ENCODE measurements at places on chromosomes 1 and 21.

- no peak overlapping the region for H3K4me3 ChIP-seq
- no peaks in the 10 kb centered on the region for H3K4me1 ChIP-seq
- no peak for DNase-seq
- no peaks in the 10 kb centered on the region for H3K27me3 ChIP-seq
- H3K27ac ChIP-seq = no peak overlapping the region
- H3K36me3 ChIP-seq = no peaks in the 10 kb centered on the region
Observed at GRCh38 chr1:98296681-98297080, 364.8 kb upstream of the SNX7 start.

- no peak overlapping the region for H3K4me3 ChIP-seq
- DNase-seq = no peak
- H3K27ac ChIP-seq = no peak overlapping the region
- peaks cover 50% of the 10 kb centered on the region for H3K27me3 ChIP-seq
- peaks cover 12% of the 10 kb centered on the region for H3K4me1 ChIP-seq
- H3K36me3 ChIP-seq = peaks cover 3% of the 10 kb centered on the region
Observed at GRCh38 chr1:20681999-20682398, 20.8 kb upstream of the DDOST start.

DNA sequence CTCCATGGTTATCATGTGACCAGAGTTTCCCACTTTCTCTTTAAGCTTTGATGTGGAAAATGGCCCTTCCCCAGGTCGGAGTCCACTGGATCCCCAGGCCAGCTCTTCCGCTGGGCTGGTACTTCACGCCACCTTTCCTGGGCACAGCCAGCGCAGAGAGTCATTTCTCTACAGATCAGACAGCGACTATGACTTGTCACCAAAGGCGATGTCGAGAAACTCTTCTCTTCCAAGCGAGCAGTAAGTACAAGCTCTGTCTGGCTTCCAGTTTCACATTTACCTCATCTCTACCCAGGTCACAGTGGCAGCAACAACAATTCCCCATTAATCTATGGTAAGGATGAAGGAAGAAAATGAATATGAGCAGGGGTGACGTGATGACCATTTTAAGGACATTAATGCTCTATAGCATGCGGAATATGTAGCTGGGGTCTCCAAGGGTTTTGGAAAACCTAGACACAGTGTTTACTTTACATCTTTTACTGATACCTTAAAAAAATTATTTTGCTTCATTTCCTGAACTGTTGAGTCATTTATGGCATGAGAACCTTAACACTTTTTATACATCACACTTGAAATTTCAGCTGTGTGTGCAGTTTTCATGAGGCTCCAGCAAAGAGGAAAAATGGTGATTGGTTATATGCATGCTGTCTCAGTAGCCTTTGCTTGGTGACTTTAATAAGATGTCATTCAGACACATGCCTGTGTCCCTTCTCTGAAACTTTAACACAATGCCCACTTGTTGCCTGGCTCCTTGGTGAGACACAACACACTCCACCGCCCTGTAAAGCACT is 286.3 kb upstream of the SGIP1 start:
- DNase-seq = peak; percentile 29
- H3K4me1 ChIP-seq = peaks cover 34% of the 10 kb centered on the region
- H3K27me3 ChIP-seq = no peaks in the 10 kb centered on the region
- no peaks in the 10 kb centered on the region for H3K36me3 ChIP-seq
- H3K4me3 ChIP-seq = peak overlapping the region; percentile 58
- H3K27ac ChIP-seq = peak overlapping the region; percentile 75

GRCh38 chr1:166924823-166925541 is 48.9 kb upstream of the TADA1 start:
- peaks cover 21% of the 10 kb centered on the region for H3K27me3 ChIP-seq
- H3K4me3 ChIP-seq = no peak overlapping the region

DNA sequence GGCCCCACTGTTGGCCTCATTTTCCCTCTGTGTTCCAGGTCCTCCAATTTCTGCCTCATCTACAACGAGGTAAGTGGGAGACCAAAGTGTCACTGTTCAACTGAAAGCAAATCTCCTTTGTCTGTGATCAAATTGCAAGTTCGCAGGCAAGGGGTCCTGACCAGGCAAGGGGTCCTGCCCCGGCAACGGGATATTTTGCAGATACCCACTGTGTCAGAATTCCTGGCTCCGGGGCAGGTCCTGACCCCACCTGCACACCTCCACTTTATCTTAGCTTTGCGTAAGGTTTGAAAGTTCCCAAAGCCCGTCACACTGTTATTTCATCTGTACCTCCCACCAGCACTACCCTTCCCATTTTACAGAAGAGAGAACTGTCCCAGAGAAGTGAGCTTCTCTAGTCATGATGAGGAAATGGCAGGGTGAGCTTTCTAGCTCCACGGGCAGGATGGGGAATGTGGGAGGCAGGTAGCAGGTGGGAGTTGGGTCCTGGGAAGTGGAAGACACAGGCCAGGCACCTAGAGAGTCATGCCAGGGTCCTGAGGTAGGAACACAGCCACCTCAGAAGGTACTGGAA is 32.0 kb upstream of the CSF1 start:
- DNase-seq = no peak
- H3K4me1 ChIP-seq = peaks cover 15% of the 10 kb centered on the region
- no peaks in the 10 kb centered on the region for H3K36me3 ChIP-seq

DNA sequence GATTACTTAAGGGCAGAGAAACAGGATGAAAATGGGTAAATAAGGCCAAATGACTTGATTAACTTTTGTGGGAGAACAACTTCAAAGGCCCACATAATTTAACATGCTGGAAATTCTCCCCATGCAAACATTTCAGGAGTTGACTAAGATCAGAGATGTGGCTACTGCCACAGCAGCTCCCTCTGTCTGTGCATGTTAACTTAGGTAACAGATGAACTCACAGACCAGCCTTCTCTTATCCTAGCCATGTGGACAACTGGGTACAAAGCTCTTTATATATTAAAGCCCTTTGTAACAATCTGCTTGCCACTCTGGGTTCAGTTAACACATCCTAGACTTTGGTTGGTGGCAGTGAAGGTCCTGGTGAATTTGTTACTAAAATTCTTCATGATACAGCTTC is 33.2 kb downstream of the BEND5 start:
- H3K4me3 ChIP-seq = no peak overlapping the region
- no peaks in the 10 kb centered on the region for H3K4me1 ChIP-seq
- no peak overlapping the region for H3K27ac ChIP-seq
- peaks cover 18% of the 10 kb centered on the region for H3K36me3 ChIP-seq

DNA sequence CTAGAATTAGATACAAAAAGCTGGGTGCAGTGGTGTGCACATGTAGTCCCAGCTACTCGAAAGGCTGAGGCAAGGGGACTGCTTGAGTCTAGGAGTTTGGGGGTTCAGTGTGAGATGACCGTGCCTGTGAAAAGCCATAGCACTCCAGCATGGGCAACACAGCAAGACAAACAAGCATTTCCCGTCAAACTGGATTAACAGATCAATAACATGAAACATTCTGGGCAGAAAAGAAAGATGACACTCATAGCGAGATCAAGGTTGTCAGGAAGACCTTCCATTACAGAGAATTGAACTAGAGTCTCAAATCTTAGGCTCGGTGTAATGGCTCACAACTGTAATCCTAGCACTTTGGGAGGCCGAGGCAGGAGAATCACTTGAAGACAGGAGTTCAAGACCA is 14.0 kb downstream of the TFB2M start:
- H3K27ac ChIP-seq = no peak overlapping the region
- H3K4me1 ChIP-seq = peaks cover 2% of the 10 kb centered on the region
- H3K27me3 ChIP-seq = no peaks in the 10 kb centered on the region
- DNase-seq = no peak
- H3K36me3 ChIP-seq = peaks cover 58% of the 10 kb centered on the region

GRCh38 chr21:28018741-28019669 is 973.7 kb downstream of the LTN1 start:
- H3K27me3 ChIP-seq = no peaks in the 10 kb centered on the region
- no peaks in the 10 kb centered on the region for H3K4me1 ChIP-seq
- H3K27ac ChIP-seq = no peak overlapping the region

DNA sequence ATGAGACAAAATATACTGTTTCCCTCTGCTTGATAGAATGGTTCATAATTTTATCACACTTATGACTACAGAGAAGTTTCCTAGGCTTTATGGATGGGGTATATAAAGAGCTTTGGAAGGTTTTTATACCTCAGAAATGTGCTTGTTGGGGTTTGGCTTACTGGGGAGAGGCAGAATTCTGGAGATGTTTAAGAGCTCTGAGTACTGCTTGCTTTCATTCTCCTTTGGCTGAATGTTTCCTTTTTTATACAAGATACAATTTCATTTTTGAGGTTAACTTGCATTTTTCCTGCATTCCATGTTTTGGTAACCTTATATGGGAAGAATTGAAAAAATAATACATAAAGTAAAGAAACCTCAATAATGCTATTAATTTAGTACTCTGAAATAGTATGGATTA is 157.7 kb upstream of the COL11A1 start:
- no peak for DNase-seq
- no peaks in the 10 kb centered on the region for H3K27me3 ChIP-seq
- H3K4me1 ChIP-seq = no peaks in the 10 kb centered on the region
- no peak overlapping the region for H3K27ac ChIP-seq
- H3K4me3 ChIP-seq = no peak overlapping the region

DNA sequence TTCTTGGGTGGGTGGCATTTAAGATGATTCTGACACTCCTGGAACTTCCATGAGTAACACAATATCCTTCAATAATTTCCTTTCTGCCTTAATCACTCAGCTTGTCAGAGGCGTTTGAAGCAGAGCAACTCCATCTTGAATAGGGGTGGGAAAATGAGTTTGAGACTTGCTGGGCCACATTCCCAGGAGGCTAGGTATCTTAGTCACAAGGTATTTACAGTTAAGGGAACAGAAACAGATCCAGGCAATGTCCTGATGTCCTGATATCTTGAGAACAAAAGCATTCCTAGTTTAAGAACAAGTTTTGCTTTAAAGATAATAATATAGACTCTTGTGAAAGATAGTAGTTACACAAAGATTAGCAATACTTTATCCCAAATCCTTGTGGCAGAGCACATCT is 76.6 kb upstream of the KIAA0040 start:
- peaks cover 2% of the 10 kb centered on the region for H3K36me3 ChIP-seq
- no peak for DNase-seq
- no peaks in the 10 kb centered on the region for H3K27me3 ChIP-seq
- H3K27ac ChIP-seq = no peak overlapping the region

GRCh38 chr1:107879927-107880326 is 85.1 kb downstream of the VAV3 start:
- H3K4me3 ChIP-seq = no peak overlapping the region
- H3K27me3 ChIP-seq = peaks cover 2% of the 10 kb centered on the region
- H3K27ac ChIP-seq = no peak overlapping the region

GRCh38 chr1:21813542-21813941 is 1.5 kb downstream of the LDLRAD2 start:
- no peak overlapping the region for H3K4me3 ChIP-seq
- no peak overlapping the region for H3K27ac ChIP-seq
- H3K4me1 ChIP-seq = peaks cover 5% of the 10 kb centered on the region
- no peaks in the 10 kb centered on the region for H3K36me3 ChIP-seq
- no peak for DNase-seq
- peaks cover 13% of the 10 kb centered on the region for H3K27me3 ChIP-seq

GRCh38 chr1:227006226-227006796 is 66.2 kb downstream of the COQ8A start:
- peaks cover 4% of the 10 kb centered on the region for H3K27me3 ChIP-seq
- H3K27ac ChIP-seq = no peak overlapping the region
- H3K4me3 ChIP-seq = no peak overlapping the region
- no peaks in the 10 kb centered on the region for H3K4me1 ChIP-seq
- no peak for DNase-seq
- H3K36me3 ChIP-seq = no peaks in the 10 kb centered on the region

DNA sequence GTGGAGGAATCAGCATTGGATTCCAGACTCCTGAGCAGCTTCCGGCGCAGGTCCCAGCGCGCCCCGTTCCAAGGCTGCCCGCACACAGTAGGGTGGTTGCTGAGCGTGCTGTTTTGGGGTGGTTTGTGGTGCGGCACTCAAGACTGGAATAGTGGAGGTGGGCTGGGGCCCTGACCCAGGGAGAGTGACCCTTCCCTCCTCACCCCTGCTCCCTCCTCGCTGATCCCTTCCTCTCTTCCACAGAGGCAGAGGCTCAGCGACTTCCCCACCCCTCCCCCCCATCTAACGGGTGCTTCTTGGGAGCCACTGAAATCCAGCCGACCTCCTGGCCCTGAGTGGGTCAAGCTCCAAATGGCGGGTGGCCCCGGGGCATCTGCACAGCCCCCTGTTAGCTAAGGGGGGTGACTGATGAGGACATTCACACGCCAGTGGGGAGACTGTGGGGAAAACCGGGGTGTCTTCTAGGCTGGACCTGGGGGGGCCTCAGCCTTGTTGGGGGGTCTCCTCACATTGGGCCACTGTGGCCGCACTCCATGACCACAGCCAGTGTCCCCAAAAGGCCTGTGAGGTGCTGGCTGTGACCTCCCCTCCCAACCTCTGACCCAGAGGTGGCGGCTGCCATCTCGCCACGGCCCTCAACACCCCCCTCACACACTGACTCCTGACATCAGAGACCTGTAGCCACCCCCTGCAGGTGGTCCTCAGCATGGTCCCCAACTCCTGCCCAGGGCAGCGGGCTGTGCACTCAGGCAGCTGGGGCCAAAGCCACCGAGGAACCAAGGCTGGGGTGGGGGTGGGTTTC is 3.9 kb upstream of the HES4 start:
- H3K4me1 ChIP-seq = peaks cover 11% of the 10 kb centered on the region
- H3K36me3 ChIP-seq = no peaks in the 10 kb centered on the region
- no peak overlapping the region for H3K4me3 ChIP-seq
- H3K27me3 ChIP-seq = peaks cover 28% of the 10 kb centered on the region
- H3K27ac ChIP-seq = no peak overlapping the region
- no peak for DNase-seq

DNA sequence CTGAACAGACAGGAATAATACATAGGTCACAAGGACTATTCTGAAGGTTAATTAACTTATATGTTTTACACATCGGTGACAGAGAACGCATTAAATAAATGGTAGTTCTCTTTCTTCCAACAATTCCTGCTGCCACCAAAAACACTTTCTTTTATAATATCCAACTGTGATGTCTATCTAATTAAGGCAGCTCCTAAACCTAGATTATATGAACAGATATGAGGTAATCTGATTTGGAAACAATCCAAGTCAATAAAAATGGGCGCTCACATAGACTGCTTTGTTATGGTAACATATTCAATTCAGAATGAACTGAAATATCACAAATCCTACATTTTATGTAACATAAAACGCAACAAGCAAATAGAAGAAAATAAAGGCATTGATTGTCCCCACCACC is 16.0 kb downstream of the CYYR1 start:
- no peaks in the 10 kb centered on the region for H3K36me3 ChIP-seq
- no peak overlapping the region for H3K4me3 ChIP-seq
- no peak overlapping the region for H3K27ac ChIP-seq
- no peak for DNase-seq

Measured in activated T-helper 2 cell treated with anti-CD3 and anti-CD28 coated beads, Interferon-gamma antibody, Interleukin-2, Interleukin-4, amounts not matched to agents 10 μg/mL and 5 μg/mL and 100 μg/mL, durations not matched to agents 14 hours and 24 hours and 36 hours (primary cell).